RPMI7951 (cell line): ENCODE measurements at places on chromosomes 3 and 15.

- peak; percentile 53 for DNase-seq
These were observed 191.6 kb downstream of the SV2B start for GRCh38 chr15:91291673-91292072.

GRCh38 chr3:123447749-123448517 is 957 bp downstream of the ADCY5 start:
- DNase-seq, result no peak

- DNase-seq, result peak; percentile 89
These were observed 57.7 kb downstream of the FEM1B start for GRCh38 chr15:68335251-68335650.

- peak; percentile 24 for DNase-seq
These were observed 54.8 kb downstream of the CCDC54 start for GRCh38 chr3:107432013-107432515.

DNA sequence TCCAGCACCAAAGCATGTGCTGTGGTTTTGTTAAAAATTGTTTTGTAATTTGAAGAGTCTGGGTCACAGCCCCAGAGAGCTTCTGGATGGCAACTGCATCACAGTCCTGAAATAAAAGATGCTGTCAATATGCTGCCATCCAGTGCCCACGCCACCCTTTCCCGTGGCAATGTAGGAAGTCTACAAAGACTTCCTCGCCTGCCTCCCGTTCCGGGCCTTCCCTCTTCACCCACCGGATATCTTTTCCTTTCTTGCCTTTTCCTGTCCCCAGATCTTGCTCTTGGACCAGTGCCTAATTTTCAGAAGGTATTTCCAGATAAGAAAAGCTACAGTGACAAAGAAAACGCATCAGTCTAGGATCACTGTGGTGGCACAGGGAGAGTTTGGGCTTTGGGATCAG is 85.3 kb upstream of the RNU6-1 start:
- no peak for DNase-seq

DNA sequence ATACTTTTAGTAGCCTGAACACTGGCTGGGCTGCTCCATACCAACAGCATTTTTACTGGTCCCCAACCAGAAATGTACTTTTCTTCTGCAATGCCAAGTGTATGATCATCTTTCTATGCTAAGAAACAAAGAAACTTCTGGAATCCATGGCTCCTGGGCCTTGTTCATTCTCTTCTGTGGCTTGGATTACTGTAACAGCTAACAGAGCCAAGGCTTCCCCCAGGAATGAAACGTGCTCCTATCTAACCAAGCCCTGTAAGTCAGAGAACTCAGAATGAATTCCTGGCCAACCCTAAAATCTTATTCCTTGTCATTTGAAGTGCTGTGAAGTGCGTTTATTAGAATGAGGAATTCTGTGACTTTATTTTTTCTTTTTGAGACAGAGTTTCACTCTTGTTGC is 102.9 kb upstream of the RAD18 start:
- no peak for DNase-seq

GRCh38 chr3:133746712-133747066 is 496 bp downstream of the TF start:
- no peak for DNase-seq

DNA sequence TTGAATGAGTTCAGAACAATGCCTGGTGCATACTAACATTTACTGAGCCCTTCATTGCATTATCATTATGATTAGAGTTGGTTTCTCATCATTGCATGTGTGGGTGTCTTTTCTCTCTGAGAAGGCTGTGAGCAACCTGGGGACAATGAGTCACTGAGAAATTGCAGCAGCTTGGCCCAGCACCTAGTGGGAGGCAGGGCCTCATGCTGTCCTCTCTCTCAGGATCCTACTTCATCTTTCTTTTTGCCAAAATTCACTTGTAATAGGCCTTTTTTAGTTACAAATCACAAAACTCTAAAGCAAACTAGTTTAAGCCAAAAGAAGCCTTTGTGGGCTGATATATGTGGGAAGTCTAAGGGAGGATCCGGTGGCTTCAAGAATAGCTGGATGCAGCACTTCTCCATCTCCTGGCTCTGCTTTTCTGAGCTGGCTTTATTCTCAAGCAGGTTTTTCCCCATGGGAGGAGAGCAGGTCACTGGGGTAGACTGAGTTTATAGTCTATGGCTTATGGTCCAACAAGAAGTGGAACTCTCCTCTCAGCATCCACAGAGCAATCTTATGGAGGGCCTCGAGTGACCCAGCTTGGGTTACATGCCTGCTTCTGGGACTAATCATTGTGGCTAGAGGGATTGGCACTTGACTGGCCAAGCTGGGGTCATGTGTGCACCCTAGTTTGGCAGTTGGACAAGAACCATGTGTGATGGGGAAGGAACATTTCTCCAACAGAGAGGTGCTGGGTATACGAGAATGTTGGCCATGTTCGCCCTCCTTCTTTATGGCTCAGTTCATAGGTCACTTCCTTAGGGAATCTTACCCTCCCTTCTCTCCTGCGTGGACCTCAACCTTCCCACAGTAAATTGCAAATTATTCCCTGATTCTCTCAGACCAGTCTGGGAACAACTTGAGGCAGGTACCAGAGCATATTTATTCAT is 8.7 kb upstream of the CAMK1 start:
- DNase-seq, result peak; percentile 35

- DNase-seq, result no peak
These were observed 2.2 kb downstream of the GPR149 start for GRCh38 chr3:154427685-154428285.

DNA sequence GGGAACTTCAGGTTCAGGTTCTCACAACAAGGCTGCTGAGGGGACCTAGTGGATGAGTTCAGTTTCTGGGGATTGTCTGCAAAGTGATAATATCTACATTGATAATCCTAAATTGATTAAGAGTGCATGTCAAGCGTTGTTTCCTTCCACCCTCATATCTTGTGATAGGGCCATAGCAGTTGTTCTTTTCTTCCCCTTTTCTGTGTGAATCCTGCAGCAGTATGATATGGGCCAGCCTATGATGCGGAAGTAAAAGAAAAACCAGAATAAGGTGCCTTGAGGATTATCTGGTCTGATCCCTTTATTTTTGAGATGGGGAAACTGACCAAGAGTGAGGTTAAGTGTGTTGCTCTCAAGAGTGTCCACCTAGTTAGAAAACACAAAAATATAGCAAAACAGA is 86.2 kb downstream of the MITF start:
- no peak for DNase-seq

DNA sequence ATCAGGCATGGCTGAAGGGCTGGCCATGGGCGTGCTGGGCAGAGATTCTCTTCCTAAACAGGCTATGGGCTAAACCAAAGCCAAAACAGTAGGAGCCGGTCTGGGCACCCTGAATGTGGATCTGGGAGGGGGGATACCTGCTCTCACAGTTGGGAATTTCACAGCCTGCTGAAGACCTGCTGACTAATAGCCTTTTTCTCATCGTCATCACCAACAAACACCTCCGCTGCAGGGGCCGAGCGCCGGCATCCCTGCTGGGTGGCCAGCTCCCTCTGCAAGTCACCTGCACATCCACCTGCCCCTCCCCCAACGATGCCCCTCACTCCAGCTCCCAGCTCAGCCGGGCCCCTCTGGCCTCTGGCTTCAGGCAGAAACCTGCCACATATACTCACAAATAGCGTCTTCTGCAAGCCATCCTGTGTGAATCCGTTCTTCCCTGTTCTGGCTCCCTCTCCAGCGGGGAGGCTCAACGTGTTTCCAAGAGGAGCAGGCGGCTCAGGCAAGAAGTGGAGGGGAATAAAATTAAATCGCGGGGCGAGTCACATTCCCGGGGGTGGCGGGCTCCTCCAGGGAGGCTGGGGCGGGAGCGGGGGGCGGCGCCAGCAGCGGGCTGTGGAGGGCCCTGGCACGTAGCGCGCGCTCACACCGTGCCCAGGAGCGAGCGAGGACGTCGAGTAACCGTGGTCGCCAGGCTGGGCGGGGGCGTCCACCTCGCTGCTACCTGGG is 466 bp downstream of the IQSEC1 start:
- DNase-seq, result no peak

DNA sequence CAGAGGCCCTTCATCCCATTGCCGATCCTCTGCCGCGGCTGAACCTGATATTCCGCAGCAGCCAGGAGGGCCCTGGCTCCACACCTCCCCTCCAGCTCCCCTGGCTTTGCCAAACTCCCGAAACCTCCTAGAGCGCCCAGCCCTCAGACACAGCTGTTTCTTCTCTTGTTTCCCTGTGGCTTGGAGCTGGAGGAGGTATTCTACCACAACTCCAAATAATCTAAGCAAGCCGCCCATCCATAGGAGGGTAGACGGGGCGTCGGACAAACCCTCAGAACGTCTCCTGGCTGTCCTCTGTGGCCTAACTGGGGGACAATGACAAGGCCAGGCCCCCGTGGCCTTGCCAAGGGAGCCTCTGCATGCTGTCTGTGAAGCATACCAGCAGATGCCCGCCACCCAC is 10.4 kb downstream of the PLA2G4D start:
- DNase-seq, result no peak

DNA sequence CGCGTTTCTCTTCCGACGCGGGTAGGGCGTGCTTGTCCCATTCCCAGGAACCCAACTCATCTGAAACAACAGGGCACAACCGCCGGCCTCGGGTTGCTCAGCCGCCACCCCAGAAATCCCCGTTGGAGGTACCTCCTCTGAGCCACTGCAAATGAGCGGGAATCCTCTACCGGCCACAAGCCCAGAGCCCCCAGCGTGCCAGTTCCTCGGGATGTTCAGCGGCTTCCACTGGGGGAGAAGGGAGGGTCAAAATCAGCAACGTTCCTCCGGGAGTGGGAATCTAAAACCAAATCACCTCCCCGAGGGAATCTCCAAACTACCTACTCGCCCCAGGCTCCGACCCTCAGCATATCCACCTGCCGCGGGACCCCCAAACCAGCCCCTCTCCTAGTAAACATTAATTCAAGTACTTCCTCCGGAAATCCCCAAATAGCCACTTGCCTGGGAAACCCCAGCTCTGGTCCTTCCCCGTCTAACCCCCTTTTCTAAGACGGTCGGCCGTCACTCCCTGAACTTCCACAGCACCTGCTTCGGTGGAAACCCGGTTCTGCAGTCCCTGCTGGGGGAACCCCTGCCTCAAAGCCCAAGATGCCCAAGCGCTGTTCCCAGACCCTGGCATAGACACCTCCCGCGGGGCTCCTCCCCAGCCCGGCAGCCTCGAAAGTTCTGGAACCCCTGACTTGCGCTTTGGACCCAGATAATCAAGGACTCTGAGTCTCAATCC is 887 bp downstream of the OXTR start:
- DNase-seq, result peak; percentile 8
